SIG-M5 (cell line): ENCODE measurements at places on chromosomes 7 and 10.
A peak's percentile ranks its signal among the peaks of the same experiment; 100 is the strongest.

DNA sequence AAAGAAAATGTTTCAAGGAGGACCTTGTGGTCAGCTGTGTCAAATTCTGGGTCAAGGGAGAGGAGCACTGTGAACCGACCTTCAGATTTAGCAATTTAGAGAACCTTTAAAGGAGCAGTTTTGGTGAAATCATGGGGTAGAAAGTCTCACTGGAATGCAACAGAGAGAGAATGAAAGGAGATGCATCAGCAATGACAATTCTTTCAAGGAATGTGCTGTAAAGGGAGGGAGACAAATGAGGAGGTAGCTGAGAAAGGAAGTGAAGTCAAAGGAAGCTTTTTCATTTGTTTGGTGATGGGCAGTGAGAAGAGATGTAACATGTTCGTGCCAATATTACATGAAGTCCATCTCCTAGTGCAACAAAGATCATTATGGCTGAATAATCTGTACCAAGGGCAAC lies 166.0 kb downstream of the TSPAN12 start:
- DNase-seq: no peak

DNA sequence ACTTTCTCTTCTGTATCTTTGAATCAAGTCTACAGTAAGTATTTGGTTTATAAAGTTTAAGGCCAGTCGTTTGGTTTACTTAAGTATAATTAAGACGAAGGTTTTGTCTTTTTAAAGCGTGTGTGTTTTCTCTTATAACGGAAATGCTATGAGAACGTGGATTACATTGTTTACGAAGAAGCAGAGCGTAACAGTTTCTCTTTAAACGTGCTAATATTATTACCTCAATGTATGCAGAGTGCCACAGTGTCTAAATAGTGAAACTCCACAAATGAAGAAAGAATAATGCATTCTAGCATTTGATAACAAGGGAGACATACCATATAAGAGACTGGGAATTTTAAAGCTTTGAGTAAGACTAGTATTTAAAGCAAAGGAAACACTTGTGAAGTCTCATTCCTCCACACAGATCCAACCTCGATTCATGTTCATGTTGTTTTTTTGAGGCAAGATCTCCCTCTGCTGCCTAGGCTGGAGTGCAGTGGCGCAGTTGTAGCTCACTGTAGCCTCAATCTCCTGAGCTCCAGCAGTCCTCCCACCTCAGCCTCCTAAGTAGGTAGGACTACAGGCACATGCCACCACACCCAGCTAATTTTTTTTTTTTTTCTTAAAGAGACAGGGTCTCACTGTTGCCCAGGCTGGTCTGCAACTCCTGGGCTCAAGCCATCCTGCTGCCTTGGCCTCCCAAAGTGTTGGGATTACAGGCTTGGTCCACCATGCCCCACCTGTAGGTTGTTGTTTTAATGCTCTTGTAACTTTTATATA lies 75.1 kb downstream of the ANKRD61 start:
- DNase-seq: no peak

DNA sequence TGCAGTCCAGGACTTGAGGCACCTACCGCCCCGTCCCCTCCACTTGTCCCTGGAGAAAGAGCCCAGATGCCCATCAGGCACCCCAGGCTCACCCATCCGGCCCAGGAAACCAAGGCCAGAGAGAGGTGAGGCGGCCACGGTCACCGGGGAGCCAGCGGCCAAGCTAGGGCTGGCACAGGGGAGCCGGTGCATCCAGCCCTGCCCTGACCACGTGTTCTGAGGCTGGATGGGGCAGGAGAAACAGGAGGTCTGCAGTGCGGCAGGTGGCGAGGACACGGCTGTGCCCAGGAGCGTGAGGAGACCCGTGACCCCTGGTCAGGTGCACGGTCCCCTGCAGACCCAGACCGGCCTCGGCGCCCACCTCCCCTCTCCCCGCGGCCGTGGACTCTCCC lies 27.6 kb downstream of the UNCX start:
- no peak for DNase-seq

DNA sequence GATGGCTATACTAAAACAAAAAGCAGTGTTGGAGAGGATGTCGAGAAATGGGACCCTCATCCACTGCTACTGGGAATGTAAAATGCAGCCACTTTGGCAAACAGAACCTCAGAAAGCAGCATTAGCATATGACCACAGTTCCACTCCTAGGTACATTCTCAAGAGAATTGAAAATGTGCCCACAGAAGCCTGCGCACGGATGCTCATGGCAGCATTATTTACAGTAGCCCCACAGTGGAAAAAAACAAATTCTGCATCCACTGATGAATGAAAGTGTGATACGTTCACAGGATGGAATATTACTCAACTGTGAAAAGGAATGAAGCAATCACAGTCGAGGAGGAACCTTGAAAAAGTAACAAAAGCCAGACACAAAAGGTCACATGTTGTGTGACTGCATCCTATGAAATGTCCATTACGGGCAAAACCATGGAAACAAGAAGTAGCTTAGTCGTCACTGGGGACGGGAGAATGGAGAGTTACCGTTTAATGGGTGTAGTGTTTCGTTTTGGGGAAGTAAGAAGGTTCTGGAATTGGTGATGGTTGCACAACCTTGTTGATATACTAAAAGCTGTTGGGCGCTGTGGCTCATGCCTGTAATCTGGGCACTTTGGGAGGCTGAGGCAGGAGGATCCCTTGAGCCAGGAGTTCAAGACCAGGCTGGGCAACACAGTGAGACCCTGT lies 2.5 kb upstream of the UPK3B start:
- DNase-seq: peak; percentile 40

DNA sequence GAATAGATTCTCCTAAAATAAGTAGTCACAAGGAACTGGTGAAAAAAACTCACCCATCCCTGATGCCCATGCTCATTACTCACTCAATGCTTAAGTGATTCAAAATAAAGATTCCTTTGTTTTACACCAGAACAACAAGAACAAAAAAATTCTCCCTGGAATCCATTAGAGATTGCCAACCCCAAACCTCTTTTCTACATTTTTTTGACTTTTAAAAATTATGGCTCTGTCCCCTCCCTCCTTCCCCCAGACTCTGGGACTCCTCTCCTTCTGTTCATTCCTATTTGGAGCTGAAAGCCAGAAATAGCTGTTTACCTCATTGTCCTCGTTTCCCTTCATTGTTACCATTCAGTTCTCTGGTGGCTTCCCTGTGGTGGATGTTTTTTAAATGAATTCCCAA lies 63.2 kb upstream of the FHIP2A start:
- no peak for DNase-seq

GRCh38 chr10:91705948-91706670 lies 73.2 kb upstream of the PPP1R3C start:
- no peak for DNase-seq

DNA sequence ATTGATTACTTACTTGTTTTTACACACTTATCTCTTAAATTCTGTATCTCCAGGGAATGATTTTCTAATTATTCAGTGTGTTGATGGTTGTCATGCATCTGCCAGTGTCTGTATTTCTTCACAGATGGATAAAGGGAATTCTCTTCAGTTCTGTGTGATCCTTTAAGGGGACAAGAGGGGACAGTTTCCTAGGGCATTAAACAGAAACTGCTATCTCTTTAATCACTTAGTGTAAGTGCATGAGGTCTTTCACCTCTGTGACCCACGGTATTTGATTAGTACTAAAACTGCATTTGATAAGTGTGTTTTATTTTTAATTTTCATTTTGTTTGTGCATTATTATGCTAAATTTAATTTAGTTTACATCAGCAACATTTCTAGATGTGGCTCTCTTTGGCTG lies 26.6 kb upstream of the SEMA3D start:
- DNase-seq: no peak

DNA sequence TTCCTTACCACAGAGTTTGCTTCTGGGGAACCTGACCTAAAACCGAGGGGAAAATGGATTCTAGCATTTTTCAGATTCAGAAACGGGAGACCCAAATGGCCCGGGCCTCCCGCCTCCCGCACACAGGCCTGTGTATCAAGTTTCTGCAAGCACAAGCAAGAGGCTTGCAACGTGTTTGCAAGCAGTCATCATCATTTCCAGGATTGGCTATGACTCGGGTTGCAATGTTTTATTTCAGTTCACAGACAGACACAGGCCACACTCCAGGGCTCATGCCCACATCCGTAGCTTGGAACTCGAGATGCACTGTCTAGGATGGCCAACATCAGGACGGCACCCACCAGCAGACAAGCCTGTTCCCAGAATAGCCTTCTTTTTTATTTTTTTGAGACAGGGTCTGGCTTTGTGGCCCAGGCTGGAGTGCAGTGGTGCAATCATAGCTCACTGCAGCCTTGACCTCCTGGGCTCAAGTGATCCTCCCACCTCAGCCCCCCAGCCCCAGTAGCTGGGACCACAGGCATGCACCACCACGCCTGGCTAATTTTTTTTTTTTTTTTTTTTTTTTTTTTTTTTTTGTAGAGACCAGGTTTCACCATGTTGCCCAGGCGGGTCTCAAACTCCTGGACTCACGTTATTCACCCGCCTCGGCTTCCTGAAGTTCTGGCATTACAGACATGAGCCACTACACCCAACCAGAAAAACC lies 68.1 kb upstream of the FOXK1 start:
- DNase-seq: no peak

GRCh38 chr10:70909326-70909935 lies 21.1 kb upstream of the PCBD1 start:
- DNase-seq: no peak

GRCh38 chr10:25304606-25305005 lies 129.8 kb downstream of the GPR158 start:
- no peak for DNase-seq

GRCh38 chr7:19026888-19027287 lies 90.5 kb downstream of the TWIST1 start:
- DNase-seq: no peak

GRCh38 chr10:57696641-57697040 lies 571.1 kb downstream of the IPMK start:
- no peak for DNase-seq

DNA sequence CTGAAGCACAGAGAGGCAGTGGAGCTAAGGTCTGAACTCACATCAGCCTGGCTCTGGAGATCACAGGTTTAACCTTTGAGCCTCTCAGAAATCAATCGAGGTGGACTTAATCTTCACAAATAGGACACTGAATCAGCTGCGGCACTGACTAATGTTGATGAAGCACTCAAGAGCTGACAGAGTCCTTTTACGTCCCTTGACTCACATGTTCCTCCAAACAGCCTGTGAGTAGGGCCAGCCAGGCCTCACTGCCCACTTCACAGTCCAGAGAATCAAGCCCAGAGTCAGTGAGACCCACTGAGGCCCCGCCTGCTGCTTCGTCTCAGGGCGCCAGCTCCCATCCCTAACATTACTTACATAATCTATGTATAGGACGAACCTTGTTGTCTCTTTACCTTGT lies 63.1 kb downstream of the TNS3 start:
- no peak for DNase-seq

- DNase-seq: no peak
These were observed 5.7 kb downstream of the BLVRA start for GRCh38 chr7:43764039-43764761.

DNA sequence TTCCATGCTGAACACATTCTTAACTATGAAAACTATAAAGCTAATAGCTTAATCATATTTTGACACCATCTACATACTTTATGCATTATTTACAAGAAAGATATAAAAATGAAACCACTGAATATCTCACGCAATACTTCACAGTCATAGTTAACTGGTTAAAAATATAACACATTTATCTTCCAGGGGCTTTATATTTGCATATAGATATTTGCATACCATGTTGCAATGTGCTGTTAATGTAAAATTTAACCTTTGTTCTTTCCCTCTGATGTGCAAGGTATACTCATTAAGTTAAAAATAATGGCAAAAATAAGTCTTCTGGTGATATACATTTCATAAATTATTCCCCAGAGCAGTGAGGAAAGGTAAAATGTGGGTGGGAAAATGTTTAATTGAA lies 76.9 kb upstream of the MGMT start:
- DNase-seq: no peak

DNA sequence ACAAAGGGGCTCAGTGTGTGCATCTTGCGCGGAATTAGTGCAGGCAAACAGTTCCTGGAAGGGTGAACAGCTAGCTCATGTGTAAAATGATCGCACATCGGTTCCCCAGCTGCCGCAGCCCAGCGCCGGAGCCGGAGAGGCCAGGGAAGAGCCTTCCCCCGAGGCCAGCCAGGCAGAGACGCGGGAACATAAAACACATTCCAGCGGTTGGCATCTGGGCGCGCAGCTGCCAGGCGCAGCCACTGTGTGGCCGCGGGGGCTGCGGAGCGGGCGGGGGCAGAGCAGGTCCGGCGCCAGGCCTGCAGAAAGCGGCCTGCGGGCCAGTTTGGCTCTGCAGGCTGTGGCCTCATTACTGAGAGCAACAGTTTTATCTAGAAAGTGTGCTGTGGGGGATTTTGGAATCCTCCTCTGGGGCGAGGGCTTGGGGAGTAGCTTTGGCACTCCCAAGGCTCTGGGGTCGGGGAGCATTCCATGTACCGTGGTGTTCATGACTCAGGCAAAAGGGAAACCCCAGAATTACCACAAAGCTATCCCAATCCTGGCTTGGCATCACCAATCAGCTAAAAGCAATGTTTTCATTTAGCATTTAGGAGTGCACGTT lies 74.3 kb downstream of the SAMD9 start:
- no peak for DNase-seq

DNA sequence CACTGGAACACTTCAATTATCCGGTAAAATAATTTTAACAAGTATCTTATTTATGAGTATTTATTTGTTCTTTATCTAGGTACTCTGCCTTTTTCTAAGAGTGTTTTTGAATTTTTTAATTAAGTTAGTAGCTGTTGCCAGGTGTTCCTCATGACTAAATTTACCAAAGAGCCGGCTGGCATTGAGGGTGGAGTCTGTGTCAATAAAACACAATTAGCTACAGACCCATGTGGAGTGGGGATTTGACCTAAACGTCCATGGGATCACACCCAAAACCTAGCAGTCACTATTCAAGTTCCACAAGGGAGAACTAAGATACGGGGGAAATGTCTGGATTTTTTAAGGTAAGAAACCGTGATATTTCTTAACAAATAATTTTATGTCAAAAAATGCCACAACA lies 9.8 kb downstream of the SLC16A12 start:
- DNase-seq: no peak

GRCh38 chr7:128266883-128267594 lies 26.0 kb downstream of the LEP start:
- DNase-seq: no peak

DNA sequence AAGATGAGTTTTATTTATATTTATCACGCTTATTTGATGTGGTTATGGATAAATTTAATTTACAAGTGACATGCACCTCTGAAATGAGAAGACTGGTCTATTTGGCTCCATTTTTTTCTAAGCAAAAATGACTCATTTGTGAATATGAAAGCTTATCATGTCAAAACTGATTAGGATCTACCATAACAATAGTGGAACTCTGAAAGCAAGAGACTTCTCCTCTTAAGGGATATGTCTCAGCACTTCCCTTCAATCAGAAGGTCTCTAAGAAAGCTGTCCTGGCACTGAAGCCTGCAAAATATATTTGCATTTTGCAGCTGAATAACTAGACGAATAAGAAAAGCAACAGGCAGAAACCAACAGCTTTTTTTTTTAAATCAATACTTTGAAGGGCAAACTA lies 12.7 kb downstream of the FAS start:
- no peak for DNase-seq
